ENCODE measurements at places on chromosomes 11 and 22.
A peak's percentile ranks its signal among the peaks of the same experiment; 100 is the strongest.

GRCh38 chr11:67345920-67346819 is 7.2 kb downstream of the POLD4 start:
- DNase-seq, result peak; percentile 70

GRCh38 chr22:31497148-31497938 is 1.0 kb downstream of the SFI1 start:
- no peak for DNase-seq

GRCh38 chr11:74203966-74204365 is 32.9 kb downstream of the PPME1 start:
- DNase-seq, result peak; percentile 15

- DNase-seq, result no peak
These were observed 35.6 kb upstream of the CD5 start for GRCh38 chr11:61066645-61067044.

GRCh38 chr22:22949953-22950352 is 62.3 kb downstream of the IGLL5 start:
- DNase-seq, result no peak

DNA sequence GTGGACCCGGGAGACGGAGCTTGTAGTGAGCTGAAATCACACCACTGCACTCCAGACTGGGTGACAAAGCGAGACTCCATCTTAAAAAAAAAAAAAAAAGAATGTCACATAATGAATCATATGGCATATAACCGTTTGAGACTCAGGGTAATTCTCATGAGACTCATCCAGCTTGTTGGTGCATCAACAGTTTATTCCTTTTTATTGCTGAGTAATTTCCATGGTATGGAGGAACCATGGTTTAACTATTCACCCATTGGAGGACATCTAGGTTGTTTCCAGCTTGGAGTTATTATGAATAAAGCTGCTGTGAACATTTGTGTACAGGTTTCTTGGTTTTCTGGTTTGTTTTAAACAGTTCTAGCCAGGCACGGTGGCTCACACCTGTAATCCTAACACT is 25.3 kb downstream of the PPARA start:
- peak; percentile 39 for DNase-seq

DNA sequence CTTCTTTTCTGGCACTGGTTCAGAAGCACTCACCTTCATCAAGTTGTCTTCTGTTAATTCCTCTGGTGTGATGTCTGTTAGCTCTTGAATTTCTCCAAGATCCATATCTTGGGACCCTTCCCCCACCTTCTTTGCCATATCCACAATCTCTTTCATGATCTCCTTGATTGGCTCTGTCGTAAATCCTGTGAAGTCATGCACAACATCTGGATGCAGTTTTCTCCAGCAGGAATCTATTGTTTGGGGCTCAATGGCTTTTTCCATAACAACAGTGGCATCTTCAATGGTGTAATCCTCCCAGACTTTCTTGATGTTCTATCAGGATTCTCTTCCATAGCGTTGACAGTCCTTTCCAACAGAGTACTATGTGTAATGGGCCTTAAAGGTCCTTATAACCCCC is 96.9 kb downstream of the CSTPP1 start:
- peak; percentile 50 for DNase-seq

GRCh38 chr22:30885591-30885990 is 83.0 kb downstream of the MORC2 start:
- no peak for DNase-seq

DNA sequence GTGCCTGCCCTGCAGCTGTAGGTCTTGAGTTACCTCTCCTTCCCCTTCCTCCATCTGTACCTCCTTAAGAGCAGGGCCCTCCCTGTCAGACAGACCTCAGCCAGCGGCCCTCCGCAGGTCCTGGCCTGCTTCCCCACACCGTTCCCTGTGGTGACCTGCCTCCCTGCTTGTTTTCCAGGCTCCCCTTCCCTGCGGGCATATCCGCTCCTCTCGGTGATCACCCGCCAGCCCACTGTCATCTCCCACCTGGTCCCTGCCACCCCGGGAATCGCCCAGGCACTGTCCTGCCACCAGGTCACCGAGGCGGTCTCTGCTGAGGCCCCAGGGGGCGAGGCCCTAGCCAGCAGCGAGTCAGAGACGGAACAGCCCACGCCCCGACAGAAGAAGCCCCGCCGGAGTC is 60.9 kb downstream of the BARX2 start:
- no peak for DNase-seq

GRCh38 chr22:23215294-23216241 is 35.3 kb downstream of the BCR start:
- DNase-seq, result peak; percentile 56

- DNase-seq, result no peak
These were observed 2.7 kb downstream of the CCDC87 start for GRCh38 chr11:66589996-66590675.

GRCh38 chr11:116990061-116990473 is 108.2 kb downstream of the SIK3 start:
- peak; percentile 81 for DNase-seq

DNA sequence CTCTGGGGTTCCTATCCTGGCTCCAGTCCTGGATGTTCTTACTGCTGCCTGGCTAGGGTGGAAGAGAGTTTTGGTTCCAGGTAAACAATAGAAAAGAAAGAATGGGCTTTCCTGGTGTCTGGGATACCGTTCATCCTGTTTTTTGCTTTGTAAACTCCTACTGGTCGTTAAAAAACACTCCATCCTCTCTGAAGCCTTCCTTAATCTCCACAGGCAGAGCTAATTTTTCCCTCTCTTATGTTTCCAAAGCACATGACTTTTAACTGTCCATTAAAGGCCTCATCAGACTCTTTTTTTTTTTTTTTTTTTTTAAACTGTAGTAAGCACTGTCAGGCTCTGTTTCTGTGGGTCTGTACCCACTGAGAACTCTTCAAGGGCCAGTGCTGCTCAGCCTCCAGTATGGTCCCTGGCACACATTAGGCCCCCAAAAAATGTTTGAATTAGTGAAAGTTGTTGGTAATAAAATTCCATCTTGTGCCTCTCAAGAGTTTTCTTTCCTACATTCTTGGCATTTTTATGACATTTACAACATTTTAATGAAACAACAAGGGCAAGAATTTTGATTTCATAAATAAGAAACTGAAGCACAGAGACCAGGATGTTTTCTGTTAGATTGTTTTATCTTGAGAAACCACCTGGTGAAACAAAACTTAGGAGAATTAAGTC is 104.2 kb downstream of the TEAD1 start:
- peak; percentile 45 for DNase-seq

GRCh38 chr22:41847300-41847699 is 14.4 kb downstream of the SREBF2 start:
- DNase-seq, result no peak

DNA sequence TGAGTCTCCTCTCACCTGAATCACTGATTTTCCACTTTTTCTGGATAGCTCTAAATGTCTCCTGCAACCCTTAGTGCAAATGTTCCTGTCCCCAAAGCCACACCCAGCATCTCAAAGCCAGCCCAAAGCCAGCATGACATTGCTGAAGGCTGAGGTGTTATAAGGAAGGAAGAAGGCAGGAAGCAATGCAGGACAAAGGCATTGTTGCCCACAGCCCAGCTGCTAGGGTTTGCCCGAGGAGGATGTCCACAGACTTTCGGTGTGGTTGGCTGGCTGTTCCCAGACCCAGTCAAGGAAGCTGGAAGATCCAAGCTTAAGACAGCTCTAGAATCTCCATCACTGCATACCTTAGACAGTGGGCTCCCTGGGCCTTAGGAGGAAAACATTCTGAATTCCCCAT is 23.5 kb downstream of the CHST1 start:
- DNase-seq, result no peak

GRCh38 chr22:17228725-17229126 is 9.5 kb upstream of the ADA2 start:
- DNase-seq, result no peak
